ENCODE measurements at places on chromosomes 4 and X. TPM values are rescaled to one million over a fixed set of nuclear protein-coding genes. Genes with fewer than 3 reads are reported as not detected.

MAGEB10 gene
- not detected for total RNA-seq

UGT2B11 gene
- total RNA-seq, result not detected

SMR3B gene
- not detected for total RNA-seq

NBDY gene
- 9.3 TPM for total RNA-seq

C4orf50 gene
- 0.32 TPM for total RNA-seq

SPATA4 gene
- total RNA-seq, result 0.11 TPM

XAGE1A gene
- total RNA-seq, result not detected

CABS1 gene
- not detected for total RNA-seq
